ENCODE measurements at places on chromosomes 6 and 20.

DNA sequence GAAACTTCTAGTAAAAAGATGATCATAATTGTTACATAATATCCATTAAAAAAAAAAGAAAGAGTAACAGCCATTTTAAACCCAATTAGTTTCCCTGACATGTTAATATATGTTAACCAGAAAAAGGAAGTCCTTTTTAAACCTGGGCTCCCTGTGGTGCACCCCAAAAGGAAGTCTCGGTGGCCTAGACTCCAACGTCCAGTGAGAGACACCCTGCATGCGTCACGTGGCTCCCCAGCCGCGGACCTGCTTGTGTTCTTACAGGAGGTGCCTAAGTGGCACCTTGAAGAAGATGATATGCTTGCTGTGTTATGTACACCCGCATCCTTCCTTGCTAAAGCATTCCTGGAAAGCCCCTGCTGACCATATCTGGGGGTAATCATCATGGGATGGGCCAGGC, 50.1 kb downstream of the FOXC1 start:
- peak; percentile 42 for DNase-seq

DNA sequence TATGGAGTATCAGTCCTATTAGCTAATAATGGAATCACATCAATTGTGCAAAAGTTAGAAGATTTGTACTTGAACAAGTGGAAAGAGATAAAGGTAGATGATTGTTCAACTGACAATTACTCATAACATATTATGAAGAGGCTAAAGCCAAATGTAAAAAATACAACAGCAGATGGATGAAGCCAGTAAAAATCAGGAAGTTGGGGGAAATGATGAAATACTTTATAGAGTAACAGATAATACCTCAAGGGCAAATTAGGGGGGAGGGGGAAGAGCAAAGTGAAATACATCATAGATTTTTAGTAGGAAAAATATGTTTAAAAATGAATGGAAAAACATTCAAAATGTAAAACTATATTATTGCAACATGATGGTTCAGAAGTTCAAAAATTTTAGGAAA, 114.0 kb downstream of the PDSS2 start:
- peak; percentile 82 for DNase-seq

DNA sequence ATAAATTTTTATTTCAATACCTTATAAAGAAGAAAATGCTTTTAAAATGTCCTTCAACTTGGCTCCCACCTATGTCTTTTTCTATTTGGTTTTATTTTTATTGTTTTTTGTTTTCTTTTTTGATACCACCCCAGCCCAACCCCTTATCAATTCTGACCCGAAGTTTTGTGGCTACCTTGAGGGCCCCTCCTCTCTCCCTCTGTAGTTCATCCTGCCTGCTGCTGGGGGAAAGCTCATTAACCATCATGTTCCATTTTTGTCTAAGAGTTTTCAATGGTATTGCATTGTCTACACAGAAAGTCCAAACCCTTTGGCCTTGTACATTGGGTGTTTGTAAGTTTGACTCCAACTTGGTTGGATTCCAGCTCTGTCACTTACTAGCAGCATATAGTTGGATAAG, 5.3 kb upstream of the CSNK2A1 start:
- DNase-seq: no peak

GRCh38 chr6:82298012-82298411, 50.5 kb upstream of the IBTK start:
- no peak for DNase-seq

DNA sequence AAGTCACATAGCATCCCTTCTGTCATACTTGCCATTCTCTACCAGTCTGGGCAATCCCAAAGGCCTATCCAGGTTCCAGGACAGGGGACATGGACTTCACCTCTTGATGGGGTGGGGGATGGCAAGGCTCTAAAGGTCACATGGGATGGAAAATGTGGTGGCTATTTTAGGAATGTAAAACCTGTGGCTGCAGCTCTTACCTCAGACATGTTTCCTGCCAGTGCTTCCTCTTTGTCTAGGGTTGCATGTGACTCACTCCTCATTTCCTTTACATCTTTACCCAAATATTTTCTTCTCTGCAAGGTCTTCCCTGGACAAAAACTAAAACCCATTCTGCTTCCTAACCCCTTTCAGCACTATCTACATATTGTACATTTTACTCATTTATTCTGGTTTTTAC, 135.7 kb downstream of the BTBD3 start:
- peak; percentile 87 for DNase-seq

DNA sequence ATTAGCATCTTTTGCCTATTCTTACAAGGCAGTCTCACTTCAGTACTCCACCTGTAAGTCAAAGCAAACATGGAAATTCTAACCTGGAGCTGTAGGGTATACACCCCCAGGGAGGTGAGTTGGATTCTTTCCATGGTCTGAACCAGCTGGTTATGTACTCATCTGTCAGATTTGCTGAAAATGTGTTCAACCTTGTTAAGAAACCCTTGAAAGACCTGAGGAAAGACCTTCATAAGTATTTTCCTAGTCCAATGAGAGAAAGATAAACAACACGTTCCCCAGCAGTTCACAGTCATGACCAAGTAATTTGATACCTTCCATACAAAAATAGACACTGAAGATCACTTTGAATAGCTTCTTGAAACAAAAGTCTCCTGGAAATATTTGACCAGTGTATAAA, 42.5 kb downstream of the ID4 start:
- DNase-seq: no peak

- DNase-seq: no peak
These were observed 174.6 kb downstream of the UBE3D start for GRCh38 chr6:82891076-82891475.

- DNase-seq: no peak
These were observed 46.9 kb upstream of the ARMH2 start for GRCh38 chr6:24845578-24845977.

DNA sequence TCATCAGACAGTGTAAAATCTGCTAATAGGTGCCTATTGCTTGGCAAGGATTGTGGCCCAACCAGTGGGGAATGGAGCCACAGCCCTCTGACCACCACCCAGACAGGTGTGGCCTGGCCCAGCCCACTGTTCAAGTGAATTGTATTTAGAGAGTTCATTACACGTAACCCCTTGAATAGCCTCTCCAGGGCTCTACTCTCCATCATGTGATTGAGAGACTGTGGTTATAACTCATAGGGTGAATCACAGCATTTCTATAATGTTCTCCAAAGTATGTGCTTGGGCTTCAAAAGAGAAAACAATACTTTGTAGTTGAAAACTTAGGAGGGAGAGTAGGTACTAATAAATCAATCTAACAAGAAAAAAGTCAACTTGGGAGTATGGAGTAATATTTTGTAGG, 38.4 kb downstream of the ALDH8A1 start:
- no peak for DNase-seq

- peak; percentile 83 for DNase-seq
These were observed 5.5 kb upstream of the NTSR1 start for GRCh38 chr20:62702895-62703852.

DNA sequence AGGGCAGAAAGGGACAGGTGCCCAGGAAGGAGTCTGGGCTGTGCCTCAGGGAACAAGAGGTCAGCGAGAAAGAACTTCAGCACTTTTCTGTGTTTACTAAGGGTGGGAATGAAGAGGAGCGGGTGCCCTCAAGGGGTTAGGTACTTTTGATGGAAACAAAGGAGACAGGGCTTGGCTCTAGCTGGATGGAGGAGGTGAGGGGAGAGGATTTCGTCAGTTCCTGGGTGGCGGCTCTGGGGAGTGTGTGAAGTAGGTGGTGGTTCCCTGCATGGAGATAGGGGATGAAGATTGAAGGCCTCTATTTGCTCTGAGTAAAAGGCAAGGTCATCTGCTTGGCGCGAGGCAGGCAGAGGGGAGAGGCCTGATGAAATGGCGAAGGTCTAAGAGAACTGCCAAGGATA, 40.0 kb upstream of the ANKRD60 start:
- no peak for DNase-seq

- DNase-seq: no peak
These were observed 330.2 kb upstream of the SULF2 start for GRCh38 chr20:48115502-48115901.

DNA sequence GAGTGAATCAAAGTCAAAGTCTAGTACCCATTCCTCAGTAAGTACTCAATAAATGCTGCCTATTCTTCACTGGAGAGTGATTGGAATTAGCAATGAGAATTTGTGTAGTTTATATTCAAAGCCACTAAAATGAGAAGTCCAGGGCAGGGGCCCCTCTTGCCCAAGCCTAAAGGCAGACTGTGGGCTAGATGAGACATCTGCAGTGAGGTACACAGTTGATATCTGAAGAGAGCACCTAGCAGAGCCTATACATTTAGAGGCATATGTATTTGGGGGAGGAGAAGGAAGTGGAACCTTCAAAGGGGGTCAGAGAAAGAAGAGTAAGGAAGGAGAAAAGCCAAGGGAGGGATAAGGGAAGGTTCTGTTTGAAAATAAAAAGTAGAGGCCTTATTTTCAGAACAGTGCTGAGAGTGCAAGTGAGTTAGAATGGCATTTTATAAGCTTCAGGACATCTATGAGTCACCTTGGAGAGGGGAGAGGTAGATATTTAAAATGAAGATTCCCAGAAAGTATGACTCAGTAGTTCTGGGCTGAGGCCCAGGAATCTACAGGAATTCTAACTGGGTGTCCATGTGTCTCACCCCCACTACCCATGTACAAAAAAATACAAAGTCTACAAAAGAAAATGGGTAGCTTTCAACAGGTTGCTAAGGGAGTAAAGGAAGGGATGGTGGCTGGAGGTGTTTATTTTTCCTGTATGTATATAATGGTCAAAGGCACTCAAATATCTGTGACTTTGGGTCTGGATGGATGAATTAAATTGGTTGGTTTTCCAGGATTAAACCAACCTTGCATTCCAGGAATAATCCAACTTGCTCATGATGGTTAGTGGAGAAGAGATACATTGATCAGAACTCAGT, 135.1 kb downstream of the ZFP64 start:
- DNase-seq: no peak

- no peak for DNase-seq
These were observed 73.9 kb upstream of the IPCEF1 start for GRCh38 chr6:154430481-154430919.

DNA sequence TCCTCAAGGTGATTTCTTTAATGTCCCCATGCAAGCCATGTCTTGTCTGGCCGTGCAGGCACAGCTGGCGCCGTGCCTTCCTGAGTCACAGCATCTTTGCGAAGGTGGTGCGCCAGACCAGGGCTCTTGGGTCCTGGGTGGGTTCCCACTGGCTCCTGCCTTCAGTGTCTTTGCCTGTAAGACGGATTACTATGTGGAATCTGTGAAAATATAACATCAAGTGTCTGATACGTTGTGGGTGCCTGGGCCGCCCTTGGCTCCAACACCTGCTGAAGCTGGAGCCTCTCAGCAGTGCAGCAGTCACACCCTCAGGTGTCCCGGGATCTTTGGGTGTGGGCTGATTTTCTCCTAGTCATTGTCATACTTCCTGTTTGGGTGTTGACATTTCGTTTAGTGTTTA, 3.2 kb downstream of the OSBPL2 start:
- DNase-seq: no peak

GRCh38 chr6:47897247-47897646, 115.4 kb downstream of the OPN5 start:
- DNase-seq: no peak

GRCh38 chr6:26553264-26553634, 15.1 kb downstream of the HMGN4 start:
- DNase-seq: peak; percentile 78

- DNase-seq: no peak
These were observed 194.2 kb upstream of the CNR1 start for GRCh38 chr6:88360203-88360797.

- DNase-seq: no peak
These were observed 479.7 kb upstream of the FLRT3 start for GRCh38 chr20:14817101-14817500.

DNA sequence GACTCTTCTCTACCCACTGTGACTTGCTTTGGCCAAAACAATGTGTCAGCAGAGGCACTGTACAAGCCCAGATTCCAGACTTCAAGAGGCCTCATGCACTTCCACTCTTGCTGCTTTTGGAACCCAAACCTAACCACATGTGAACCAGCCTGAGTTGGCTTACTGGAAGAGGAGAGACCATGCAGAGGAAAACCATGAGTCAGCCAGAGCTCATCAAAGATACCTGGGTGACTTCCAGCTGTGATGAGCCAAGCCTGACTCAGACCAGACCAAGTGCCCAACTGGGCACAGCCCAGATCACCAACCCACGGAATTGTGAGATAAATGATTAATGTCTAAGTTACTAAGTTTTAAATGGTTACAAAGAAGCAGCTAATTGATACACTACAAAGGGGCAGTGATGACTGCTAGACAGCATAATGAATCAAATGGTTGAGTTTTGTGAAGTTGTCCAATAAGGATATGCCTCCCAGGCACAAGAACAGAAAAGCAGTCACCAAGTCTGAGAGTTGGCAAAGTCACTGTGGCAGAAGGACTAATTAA, 16.2 kb upstream of the BEND6 start:
- DNase-seq: peak; percentile 15

DNA sequence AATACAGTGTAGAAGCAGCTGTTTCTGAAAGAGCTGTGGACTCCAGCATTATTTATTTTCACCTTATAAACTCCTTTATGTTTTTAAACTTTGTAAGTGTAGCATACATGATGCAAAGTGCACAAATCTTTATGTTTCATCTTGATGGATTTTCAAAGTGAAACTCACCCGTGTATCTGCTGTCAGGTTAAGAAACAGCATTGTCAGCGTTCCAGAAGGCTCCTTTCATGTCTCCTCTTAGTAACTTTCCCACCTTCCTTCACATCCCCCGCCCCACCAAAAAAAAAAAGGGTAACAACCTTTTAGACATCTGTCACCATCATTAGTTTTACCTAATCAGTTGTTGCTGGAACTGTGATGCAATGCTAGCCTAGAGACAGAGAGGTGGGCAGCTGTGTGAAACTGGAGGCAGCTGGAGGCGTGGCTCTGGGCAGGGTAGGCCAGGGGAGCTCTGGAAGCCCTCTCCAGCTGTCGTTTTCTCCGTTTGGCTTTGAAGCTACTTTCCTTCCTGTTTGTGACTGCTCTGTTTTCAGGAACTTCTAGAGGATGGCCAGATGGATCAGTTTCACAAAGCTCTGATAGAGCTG, 7.2 kb downstream of the ACTR5 start:
- no peak for DNase-seq

DNA sequence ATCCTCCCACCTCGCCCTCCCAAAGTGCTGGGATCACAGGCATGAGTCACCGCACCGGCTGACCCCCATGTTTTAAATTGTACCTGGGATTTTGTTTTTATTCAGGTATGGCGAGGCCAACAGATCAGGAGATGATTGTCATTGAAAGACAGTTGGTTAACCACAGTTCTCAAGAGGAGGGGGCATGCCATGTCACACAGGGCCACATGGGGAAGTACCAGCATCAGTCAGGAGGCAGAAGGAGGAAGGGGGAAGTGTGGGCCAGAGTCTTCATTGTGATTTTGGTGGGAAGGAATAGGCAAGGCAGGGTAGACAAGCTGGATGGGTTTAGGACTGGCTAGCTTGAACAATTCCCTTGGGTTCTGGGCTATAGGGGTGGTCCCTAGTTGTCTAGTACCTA, 9.9 kb upstream of the MMP9 start:
- peak; percentile 88 for DNase-seq

- DNase-seq: no peak
These were observed 111.9 kb downstream of the TBC1D7 start for GRCh38 chr6:13216236-13217014.
